HFFc6 (cell line): ENCODE measurements at places on chromosomes 11 and 22. TPM values are rescaled to one million over a fixed set of nuclear protein-coding genes. Genes with fewer than 3 reads are reported as not detected.
A peak's percentile ranks its signal among the peaks of the same experiment; 100 is the strongest.

Gene NXPE1
- not detected in 3 replicates for total RNA-seq

Gene CCDC89
- total RNA-seq, result 1.3 to 3.0 TPM (median 2.1 TPM) in 3 replicates

GRCh38 chr11:76337923-76338322 lies 43.0 kb downstream of the THAP12 start:
- no peak overlapping the region for H3K4me3 ChIP-seq
- peaks cover 5% of the 10 kb centered on the region; the same call in 1 of the 2 replicates for H3K36me3 ChIP-seq
- H3K27me3 ChIP-seq, result peaks cover 8% of the 10 kb centered on the region
- DNase-seq, result no peak

DNA sequence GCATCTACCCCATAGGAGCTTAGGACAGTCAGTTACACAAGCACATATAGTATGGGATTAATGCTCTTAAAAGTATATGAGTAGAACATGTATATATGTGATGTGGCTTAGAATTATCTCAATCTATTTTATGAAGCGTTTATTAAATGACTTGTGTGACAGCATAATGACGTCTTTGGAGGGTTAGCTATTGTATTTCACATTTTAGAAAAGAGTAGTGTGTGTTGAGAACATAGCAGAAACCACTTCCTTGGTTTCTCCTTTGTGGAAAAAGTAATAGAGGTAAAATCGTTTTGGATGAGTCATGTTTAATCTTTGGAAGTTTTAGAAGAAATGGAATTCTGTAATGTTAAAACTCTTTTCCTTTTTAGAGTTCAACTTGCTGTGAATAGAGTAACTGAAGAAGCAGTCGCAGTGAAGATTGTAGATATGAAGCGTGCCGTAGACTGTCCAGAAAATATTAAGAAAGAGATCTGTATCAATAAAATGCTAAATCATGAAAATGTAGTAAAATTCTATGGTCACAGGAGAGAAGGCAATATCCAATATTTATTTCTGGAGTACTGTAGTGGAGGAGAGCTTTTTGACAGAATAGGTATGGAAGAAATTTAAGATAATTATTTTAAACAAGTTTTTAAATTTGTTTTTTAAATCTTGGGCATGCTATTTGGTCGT lies 2.4 kb downstream of the CHEK1 start:
- DNase-seq, result no peak
- peaks cover 10% of the 10 kb centered on the region for H3K27me3 ChIP-seq
- peaks cover 38% of the 10 kb centered on the region for H3K4me1 ChIP-seq
- peak overlapping the region; percentile 93 for H3K4me3 ChIP-seq
- peak overlapping the region; percentile 89 for H3K27ac ChIP-seq

GRCh38 chr11:84780689-84781293 lies 846.4 kb downstream of the DLG2 start:
- H3K27me3 ChIP-seq, result peaks cover 1% of the 10 kb centered on the region; the same call in 1 of the 2 replicates
- no peaks in the 10 kb centered on the region for H3K4me1 ChIP-seq
- no peak overlapping the region for H3K27ac ChIP-seq
- no peak overlapping the region for H3K4me3 ChIP-seq
- DNase-seq, result peak; percentile 12
